HTR-8/SVneo (cell line): ENCODE measurements at places on chromosomes 2 and 18.
A peak's percentile ranks its signal among the peaks of the same experiment; 100 is the strongest.

- no peak for DNase-seq
Observed at GRCh38 chr2:142918624-142919023, 41.2 kb downstream of the KYNU start.

- DNase-seq = no peak
Observed at GRCh38 chr2:15038366-15039364, 406.1 kb downstream of the LRATD1 start.

- peak; percentile 27 for DNase-seq
Observed at GRCh38 chr18:35005963-35006577, 35.1 kb upstream of the MAPRE2 start.

DNA sequence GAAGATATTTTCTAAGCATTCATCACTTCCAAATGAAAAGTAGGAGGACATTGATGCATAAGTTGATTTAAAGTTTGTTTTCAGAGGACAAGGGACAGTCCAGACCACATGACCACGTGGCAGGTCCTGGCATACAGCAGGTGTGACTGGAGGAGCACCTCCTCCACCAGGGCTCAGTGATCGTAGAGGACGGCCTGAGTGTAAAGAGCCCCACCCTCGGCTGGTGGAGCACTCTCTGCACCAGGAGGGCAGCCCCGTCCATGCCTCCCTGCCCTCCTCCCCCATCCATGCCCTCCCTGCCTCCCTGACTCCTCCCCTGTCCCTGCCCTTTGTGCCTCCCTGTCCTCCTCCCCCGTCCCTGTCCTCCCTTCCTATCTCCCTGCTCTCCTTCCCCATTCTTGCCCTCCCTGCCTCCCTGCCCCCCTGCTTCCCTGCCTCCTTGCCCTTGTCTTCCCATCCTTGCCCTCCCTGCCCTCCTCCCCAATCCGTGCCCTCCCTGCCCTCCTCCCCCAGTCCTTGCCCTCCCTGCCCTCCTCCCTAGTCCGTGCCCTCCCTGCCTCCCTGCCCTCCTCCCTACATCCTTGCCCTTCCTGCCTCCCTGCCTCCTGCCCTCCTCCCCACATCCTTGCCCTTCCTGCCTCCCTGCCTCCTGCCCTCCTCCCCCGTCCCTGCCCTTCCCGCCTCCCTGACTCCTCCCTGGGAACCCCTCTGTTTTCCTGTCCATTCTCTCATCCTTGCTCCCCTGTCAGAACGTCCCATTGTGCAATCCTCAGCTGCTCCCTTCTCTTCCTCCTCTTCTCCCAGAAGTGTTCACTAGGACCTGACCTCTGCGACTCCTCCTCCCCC is 47.9 kb downstream of the ANKMY1 start:
- no peak for DNase-seq

DNA sequence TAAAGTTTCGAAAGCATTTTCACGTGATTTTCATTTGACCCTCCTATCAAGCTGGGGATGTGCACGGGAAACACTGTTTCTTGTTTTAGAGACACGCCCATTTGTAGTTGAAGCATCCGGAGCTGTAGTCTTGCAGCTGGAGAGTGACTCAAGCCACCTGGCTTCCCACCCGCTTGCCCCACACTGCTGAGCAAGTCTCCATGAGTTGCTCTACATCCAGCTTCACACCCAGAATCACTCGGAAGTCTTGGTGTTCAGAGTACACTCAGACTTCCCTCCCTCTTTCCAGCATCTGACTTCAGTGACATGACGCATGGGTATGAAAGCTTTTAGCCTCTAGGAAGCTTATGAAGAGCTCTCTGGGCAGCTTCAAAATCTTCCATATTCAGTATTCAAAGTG is 262.4 kb downstream of the NBAS start:
- DNase-seq = no peak

- no peak for DNase-seq
Observed at GRCh38 chr2:234300391-234300925, 196.4 kb downstream of the ARL4C start.

DNA sequence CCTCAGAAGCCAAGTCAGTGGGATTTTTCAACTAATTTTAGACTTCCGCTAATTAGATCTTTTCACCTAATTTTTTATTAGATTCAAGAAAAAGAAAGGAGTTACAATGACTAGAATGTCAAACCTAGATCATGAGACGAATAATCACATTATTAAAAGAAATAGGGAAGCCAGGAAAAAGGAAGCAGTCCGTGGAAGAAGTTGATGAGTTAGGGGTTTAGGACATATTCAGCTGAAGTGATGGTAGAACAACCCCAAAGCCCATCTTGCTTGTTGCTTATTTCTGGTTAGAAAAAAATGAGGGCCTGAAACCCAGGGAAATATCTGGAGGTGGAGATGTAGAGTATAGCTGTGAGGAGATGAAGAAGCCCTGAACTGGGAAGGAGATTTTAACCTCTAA is 8.0 kb downstream of the KLF7 start:
- DNase-seq = no peak

DNA sequence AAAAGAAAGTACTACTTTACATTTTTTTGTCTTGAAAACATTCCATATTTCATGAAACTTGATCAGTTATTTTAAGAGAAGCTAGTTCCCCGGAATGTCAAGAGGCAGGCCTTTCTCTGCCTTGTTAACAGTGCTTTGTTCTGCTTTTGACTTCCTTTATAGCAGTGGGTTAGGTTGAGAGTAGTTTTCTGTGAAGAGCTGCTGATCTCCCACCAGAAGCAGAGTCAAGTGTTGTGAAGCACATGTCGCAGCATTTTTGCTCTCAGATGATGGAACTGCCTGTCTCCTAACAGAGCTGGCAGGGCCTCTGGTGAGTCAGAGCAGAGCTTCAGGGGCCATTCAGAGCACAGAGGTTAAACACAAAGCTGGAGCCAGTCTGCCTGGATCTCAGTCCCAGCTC is 871.8 kb downstream of the SLC4A3 start:
- DNase-seq = peak; percentile 47

- DNase-seq = no peak
Observed at GRCh38 chr2:156385242-156385641, 50.9 kb upstream of the GPD2 start.

DNA sequence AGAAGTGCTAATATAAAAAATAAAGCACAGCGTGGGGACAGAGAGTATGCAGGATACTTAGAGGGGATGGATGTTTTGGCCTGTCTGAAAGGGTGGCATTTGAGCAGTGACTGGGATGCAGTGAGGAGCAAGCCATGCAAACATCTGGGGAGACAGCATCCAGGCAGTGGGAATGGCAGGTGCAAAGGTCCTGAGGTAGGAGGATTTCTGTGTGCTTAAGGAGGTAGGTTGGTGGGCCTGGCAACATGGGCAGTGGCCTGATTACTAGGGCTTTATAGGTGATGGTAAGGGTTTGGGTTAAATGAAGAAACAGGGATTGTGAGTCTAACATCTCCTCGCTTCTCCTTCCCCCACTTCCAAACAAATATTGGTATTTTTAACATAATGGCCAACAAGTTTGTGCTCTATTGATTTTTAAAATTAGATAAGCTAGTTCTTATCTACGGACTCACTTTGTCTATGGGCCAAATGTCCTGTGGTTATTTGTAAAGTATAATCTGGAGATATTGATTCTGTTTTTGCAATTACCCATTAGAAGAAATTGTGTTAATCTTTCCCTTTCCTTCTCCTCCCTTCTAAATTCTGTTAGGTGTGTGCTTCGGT is 2.4 kb downstream of the AOX1 start:
- DNase-seq = no peak
